Stimulated activated CD8-positive, alpha-beta memory T cell treated with anti-CD3 and anti-CD28 coated beads, Interleukin-2, amount 100 ng/mL, for 48 hours (primary cell): ENCODE measurements at places on chromosomes 13 and 19.
A peak's percentile ranks its signal among the peaks of the same experiment; 100 is the strongest.

GRCh38 chr13:114097893-114098688 is 34.3 kb downstream of the RASA3 start:
- DNase-seq, result no peak

GRCh38 chr13:73935991-73936390 is 198.2 kb downstream of the KLF12 start:
- no peak for DNase-seq

DNA sequence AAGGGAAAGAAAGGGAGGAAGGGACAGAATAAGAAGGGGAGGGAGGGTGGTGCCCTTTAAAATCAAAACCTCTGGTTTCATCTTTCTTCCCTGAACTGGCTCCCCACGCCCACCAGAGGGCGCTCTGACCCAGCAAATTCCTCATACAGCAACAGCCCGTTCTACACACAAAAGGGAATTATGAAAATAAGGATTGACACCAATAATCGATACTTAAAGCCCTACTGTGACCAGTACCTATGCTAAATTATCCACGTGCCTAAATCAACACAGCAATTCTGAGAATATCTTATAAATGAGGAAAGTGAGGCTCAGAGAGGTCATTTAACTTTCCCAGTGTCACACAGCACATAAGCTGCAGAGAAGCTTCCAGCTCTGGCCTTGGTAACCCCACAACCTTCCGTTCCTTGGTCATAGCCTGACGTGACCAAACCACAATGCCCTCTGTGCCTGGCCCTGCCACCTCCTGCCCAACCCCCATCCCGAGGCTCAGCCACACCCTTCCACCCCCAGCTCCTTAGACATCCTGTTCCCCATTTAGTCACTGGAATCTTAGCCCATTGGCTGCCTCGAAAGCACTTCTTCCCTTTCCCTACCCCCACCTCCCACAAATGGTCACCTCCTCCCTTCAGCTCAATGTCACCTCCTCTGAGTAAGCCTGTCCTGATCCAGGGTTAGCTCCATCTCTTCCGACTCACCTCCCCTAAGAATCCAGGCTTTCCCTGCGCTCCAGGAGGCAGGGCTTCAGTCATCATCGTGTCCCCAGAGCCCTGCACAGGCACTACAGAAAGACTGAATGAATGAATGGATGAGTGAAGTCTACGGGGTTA is 34.2 kb upstream of the PNMA8B start:
- DNase-seq, result peak; percentile 51

DNA sequence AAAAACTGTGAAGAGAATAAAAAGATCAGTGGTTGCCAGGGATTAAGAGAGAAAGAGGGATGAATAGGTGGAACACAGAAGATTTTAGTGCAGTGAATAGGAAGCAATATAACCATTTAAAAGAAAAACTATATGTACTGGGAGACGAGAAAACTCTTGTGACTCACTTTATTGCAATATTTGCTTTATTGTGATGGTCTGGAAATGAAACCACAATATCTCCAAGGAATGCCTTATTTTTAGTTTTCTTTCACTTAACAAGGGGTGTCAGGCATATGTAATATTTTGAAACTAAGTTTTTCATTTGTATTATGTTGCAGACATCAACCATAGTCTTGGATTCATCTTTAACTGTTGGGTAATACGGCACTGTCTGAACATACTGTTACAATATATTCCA is 1308.2 kb downstream of the PCDH9 start:
- DNase-seq, result no peak

DNA sequence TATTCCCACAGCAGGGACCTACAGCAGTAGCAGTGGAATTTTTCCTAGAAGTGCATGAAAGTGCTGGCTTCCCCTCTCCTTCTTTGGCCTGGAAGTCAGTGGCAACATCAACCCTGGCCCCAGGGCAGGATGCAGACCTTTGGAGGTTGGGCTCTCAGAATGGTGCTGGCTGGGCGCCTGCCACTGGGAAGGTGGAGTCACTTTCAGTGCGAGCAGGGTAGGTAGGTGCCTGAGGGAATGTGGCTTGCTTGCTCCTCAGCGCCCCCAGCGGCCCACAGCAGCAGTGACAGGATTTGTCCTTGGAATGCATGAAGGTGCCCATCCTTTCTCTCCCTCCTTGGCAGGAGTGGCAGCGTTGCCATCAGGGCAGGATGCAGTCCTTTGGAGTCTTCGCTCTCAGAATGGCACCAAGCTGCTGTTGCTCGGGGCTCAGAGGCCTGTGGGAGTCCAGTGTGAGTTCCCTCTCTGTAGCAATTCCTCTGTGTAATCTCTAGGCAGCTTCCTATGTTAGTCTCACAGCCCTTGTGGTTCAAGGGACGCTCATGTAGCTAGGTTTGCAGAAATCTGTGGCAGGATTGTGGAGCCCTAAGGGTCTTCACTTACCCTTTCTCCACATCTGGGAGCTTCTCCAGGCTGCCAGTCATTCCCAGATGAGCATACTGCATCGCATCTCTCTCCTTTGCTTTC is 354.4 kb upstream of the DACH1 start:
- no peak for DNase-seq

- DNase-seq, result no peak
Measured at GRCh38 chr13:21849323-21849722, 178.4 kb downstream of the FGF9 start.

DNA sequence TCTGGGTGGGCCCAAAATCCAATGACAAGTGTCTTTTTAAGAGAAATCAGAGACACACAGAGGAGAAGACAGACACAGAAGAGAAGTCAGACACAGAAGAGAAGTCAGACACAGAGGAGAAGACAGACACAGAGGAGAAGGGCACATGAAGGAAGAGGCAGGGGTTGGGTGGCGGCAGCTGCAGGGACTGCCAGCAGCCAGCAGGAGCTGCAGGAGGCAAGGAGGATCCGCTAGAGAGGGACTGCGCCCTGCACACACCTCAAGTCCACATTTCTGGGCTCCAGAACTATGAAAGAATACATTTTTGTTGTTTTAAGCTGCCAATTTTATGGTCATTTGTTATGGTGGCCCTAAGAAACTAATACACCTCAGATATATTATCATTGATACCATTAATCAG is 140.6 kb downstream of the ZIC5 start:
- DNase-seq, result no peak

DNA sequence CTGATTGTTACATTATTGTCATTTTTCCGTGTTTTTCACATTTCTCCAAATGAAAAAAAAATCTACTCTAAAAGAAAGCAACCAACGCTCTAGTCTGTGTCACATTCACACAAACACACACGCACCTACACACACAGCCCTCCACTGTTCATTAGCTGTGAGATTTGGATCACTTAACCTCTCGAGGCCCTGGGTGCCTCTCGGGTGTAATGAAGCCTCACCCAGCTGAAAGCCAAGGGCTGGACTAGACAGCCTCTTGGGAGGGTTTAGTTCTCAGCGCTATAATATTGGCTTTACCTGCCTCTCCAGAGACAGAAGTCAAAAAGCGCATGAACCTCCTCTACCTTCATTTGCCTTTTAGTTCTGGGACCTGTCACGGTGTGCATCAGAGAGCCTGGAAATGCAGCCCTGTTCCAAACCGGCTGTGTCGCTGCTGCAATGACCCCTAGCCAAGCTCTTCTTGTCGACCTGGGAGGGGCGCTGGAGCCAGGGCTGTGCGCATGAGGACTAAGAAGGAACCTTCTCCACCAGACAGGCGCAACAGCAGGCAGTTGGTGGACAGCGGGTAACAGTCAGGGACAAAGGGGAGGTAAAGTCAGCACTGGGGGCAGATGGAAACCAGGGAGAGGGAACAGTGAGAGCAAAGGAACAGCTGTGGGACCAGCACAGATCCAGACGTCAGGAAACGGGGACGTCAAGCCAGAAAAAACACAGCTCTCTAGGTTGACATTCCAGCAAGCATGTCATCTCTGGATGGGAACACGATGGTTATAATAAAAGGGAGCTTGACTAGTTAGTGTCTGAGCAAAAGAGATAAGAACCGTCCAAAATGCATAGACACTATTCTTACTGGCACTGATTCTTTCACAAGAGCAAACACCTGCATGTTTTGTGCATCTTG is 375.9 kb downstream of the EFNB2 start:
- DNase-seq, result no peak

DNA sequence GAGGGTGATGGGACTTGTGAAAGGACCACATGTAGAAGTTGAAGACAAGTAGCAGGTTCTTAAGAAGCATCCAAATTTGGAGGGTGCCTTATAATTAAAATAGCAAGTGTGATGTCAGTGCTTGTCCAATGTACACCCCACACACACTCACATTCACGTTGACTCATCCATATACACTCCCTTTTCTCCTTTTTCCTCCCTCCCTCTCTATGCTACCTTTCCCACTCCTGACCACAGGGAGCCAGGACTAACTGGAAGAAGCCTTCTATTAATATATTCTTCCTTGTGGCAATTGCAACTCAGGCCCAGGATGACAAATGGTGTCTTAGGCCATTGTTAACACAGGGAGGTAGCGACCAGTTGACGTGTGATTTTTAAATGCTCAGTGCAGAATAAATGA is 16.3 kb upstream of the GPR183 start:
- DNase-seq, result no peak
